NCI-H226 (cell line): ENCODE measurements at places on chromosomes 12 and 14.

DNA sequence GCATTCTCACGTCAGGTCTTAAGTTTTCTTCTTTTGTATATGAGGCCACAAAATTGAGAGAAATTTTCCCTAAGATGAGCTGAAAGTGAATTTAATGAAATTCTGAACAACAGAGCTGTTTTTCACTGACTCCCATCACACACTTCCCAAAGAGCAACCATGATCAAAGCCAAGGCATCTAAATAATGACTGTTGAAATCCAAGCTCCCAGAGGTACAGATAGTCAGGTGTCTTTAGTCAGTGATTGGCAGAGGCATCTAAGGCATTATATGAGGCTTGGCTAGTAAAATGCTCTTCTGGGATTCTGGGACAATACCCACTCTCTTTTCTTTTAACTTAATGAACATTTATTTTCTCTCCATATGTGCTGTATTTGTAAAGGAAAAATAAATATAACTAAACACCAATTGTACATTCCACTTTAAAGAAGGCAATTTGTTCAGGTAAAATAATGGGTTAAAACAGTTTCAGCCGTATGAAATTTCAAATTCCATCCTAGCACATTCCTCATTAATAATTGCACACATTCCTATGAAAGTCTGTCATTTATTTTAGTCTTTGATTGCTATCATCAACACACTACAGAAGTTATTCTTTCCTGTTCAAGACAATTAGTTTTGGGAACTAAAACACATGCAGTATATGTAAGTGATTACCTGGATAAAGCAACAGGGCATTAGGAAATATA lies 871 bp upstream of the SSTR1 start:
- no peak for DNase-seq

DNA sequence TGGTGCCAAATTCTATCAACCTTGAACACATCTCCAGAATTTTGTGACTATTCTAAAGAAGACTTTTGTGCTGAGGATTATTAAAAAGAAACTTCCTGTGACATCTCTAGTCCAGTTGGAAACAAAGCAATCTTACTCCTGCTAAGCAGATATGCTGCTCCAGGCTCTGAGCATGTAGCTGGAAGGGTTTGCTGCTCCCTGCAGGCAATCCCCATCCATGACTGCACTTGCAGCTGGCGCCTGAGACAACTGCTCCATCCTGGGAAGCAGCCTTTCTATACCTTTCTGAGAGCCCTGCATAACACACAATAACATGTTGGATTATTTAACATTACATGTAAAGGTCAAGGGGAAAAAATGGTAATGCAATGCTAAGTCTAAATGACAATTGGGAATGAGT lies 105.1 kb downstream of the NDUFA12 start:
- DNase-seq: no peak

GRCh38 chr14:106087837-106088236 lies 561.5 kb downstream of the TMEM121 start:
- DNase-seq: no peak

- no peak for DNase-seq
These were observed 921.8 kb downstream of the BCL11B start for GRCh38 chr14:98350213-98350612.

DNA sequence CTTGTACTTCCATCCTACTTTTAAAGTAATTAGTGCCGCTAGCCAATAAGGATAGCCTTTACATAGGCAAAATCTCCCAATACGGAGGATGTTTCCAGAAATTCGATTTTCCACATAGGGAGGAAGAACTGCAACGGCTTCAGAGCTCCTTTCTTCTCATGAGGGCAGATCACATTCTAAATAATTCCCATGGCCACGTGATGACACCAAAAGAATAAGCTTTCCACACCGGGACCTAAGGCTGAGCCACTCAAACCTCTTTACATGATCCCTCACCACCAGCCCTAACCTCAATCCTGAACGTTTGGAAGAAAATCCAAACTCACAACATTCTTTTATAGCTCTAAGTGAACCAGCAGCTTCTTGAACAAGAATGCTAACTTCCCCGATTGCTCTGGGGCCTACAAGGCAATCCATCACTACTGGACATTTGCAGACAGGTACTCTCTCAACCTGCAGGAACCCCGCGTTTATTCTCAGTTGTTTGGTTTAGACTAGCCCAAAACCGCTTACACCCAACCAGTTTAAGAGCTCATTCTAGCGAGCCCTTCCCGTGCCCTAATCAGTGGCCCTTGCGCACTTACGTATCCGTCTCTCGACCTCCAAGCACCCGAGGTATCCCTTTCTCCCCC lies 884 bp downstream of the CAPRIN2 start:
- no peak for DNase-seq

- DNase-seq: no peak
These were observed 45.5 kb downstream of the SLC38A6 start for GRCh38 chr14:61026526-61026925.

DNA sequence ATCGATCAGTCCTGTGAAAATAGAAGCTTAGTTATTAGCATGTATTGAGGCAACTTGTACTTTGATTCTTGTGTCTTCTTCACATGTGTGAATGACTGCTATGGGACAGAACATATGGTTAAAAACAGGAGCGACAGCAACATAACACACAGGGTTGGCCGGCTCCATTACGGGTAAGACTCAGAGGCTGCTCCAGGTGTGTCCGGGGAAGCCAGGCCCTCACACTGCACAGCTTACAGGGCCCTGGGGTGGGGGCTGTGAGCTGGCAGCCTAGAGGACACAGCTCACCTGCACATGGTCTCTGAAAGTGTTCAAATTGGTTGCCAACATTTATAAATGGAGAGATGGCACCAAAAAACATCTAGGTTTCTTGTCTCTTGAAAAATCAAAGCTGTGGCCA lies 31.1 kb downstream of the TCHP start:
- DNase-seq: no peak
